ENCODE measurements at places on chromosomes 1 and 21.

DNA sequence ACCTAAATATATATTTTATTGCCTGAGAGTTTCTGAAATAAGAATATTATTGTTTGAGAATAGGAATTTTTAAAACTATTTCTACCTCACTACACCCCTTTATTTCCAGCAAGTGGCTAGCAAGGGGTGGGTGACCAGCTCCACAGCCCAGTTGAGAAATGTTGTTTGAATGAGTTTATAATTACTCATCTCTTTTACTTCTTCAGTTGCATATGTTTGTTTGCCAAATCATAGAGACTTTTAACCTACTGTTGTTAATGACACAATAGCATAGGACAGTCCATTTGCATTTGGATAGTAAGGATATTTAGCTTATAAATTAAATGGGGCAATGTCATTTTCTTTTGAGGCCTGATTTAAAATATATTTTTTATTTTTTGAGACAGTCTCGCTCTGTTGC lies 127.8 kb downstream of the NRDC start:
- no peak for DNase-seq

DNA sequence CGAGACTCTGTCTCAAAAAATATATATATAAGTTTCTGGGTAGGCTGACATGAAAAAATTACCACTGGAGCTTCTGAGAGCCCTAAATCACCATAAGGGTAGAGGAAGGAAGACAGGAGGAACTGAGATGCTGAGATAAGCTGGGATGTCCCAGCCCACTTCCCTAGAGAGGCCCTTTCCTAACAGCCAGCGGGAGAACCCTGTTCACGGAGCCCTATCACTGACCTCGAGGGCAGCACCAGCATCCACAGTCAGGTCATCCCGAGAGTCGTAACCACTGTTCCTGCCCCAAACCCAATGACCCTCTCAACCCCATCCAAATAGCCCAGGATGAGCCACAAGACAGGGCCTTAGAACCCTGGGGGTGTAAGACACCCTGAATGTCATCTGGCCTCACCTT lies 77.5 kb downstream of the CD34 start:
- peak; percentile 75 for DNase-seq

GRCh38 chr1:205497351-205497750 lies 7.1 kb upstream of the CDK18 start:
- no peak for DNase-seq

DNA sequence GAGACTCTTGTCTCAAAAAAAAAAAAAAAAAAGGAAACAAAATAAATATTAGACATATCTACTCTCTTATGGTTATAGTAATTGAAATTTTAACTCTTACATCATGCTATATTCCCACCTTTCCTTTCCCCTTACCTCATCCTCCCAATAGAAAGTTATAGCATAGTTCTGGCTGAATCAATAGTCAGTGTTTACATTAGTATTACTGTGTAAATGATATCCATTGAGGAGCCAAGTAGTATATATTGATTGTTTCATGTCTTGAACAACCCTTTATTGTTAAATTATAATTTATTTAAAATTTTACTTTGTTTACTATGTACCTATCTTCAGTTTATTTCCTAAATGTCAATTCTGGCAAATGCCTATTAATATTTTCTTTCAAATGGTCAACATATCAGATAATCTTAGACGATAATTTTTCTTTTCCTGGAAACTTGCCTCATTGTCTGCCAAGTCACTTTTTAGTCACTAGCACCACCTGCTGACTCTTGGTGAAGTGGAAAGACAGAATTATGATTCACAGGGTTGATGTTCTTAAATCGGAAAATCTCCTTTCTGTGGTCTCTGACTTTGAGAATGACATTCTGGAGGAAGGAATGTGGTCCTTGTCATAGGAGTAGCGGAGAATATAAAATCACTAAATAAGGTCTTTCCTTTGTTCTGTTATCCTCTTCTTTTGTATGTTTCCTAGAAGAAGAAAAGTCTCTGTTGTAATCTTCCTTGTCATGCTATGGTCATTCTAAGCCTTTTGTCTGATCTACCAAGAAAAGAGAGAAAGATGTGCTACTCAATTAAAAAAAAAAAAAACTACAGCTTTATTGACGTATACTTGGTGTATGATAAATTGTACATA lies 8.6 kb downstream of the HJV start:
- DNase-seq, result no peak

DNA sequence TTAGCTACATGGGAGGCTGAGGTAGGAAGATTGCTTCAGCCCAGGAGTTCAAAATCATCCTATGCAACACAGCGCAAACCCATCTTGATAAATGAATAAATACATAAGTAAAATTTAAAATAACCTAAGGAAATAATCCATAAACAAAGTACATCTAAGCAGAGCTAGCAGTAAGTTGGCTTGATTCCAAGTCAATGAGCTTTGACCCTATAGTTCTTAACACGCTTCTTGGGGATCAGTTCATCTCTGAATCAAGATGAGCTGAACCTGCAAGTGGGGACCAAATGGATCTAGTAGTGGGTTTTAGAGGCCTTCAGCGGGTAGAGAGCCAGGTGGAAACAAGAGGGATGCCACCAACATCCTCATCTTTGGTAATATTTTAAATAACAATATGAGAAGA lies 31.5 kb upstream of the PHGDH start:
- DNase-seq, result no peak

DNA sequence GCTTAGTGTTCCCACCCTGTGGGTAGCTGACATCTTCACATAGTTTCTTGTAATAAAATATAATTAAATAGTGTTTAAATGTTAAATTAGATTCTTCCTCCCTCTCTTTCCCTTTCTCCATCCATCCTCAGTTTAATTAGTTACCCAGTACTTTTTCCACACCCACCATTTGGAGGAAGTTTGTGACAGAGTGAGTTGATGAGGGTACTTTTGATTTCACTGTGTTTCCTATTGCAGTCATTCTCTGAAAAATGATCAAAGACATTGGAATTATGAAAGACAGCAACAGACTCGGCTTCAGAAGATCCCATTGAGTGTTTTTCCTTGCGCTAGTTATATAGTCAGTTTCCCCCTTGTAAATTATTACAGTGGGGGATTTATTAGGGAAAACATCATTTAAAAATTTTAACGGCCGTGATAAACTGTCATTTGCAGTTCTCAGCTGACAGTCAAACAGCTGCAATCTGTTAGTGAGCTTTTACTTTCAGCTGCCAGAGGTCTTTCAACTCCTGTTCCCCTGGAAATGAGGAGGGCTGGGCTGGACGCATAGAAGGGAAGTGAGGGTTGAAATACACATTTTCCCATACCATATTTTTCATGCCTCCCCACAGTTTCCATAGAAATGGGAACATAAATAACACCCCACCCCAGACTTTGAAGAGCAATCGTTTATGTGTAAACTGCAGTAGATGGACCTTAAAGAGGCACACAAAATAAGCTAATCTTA lies 61.3 kb upstream of the CACYBP start:
- no peak for DNase-seq

DNA sequence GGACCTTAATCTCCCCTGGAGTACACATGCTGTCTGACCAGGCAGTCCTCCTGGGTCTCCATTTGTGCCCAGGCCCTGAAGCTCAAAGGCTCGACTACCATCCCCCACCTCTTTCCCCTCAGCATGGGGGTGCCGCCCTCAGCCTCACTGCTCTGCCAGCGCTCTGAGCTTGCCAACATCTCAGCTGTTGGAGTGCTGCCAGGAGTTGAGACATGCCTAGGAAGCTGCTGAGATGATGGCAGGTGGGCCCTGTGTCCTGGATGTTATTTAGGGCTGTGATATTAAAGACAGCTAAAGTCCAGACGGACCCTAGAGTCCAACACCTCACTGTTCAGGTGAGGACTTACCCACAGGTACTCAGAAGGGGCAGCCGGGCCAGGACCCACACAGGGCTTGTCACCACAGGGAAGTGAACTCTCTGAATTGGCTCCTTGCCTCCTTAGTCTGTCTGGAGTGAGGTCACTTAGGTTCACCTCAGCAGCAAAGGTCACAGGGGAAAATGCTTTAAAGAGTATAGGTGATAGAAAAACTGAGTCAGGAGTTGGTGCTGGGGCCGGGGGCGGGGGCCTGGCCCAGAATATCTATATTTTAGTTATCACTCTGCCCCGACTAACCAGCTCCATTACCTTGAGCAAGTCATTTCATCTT lies 19.7 kb upstream of the KCNC4 start:
- DNase-seq, result no peak

GRCh38 chr21:45224189-45224938 lies 63.3 kb downstream of the POFUT2 start:
- no peak for DNase-seq

DNA sequence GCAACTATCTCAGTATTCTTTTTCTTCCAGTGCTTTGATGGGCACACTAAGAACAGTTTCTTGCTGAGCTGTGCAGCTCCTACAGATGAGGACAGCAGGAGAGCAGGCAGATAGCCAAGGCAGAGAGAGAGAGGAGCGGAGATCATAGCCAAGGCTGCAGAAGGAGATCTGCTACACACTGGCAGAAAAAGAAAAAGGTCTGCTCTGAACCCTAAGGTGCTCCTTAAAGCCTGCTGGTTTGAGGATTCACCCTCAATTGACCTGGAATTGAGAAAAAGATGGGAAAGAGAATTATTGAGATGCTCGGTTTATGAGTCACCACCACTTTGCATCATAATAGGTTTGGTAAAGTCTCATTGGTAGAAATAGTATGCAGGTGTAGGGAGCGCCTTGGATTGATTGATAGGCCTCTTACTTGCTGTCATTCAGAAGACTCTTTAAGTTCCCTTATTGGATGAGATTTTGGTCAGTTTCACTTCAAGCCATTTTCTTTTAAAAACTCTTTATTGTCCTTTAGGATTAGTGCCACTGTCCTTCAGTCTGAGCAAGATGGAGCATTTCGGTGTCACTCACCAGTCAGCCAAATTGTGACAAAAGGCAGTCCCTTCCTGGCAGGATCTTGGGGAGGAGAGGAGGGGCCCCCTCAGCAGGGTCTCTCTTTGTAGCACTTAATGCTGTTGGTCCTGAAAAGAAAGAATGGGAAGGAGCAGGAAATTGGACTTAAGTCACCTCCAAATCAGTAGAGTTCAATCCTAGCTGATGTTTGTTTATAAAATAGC lies 685.0 kb downstream of the ADGRL2 start:
- peak; percentile 47 for DNase-seq

DNA sequence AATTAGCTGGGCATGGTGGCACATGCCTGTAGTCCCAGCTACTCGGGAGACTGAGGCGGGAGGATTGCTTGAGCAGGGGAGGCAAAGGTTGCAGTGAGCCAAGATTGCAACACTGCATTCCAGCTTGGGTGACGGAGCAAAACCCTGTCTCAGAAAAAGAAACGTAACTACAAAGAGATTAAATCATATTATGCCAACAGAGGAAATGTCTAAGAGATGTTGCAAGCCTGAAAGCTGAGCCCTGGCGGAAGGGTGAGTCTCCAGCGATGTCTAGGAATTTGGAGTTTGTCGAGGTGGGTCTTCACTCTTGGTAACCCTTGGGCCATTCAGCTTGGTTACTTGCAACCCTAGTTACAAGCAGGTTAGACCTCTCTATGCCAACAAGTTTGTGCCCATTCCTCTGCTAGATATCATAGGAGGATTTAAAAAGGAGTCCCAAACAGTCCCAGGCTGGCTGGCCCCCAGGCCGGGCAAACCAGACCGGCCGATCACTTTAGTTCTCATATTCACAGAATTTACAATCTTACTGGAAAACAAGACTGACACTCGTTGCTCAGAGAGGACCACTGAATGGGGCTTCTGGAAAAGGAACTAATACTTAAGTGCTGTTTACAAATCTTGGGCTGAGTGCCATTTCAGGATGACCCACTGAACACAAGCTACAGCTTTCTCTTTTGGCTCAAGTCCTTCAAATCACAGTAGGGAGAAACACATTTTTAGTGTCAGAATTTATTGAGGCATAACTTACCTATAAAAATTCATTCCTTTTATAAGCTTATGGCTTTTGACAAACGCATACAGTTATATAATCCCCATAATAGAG lies 27.1 kb downstream of the SLC30A1 start:
- DNase-seq, result peak; percentile 40

GRCh38 chr1:201538612-201539551 lies at the start of gene NAV1:
Gene NAV1 (plus strand): TSS chr1:201539127. CDS start chr1:201622885, 83,758 bp downstream.
- DNase-seq, result peak; percentile 95

DNA sequence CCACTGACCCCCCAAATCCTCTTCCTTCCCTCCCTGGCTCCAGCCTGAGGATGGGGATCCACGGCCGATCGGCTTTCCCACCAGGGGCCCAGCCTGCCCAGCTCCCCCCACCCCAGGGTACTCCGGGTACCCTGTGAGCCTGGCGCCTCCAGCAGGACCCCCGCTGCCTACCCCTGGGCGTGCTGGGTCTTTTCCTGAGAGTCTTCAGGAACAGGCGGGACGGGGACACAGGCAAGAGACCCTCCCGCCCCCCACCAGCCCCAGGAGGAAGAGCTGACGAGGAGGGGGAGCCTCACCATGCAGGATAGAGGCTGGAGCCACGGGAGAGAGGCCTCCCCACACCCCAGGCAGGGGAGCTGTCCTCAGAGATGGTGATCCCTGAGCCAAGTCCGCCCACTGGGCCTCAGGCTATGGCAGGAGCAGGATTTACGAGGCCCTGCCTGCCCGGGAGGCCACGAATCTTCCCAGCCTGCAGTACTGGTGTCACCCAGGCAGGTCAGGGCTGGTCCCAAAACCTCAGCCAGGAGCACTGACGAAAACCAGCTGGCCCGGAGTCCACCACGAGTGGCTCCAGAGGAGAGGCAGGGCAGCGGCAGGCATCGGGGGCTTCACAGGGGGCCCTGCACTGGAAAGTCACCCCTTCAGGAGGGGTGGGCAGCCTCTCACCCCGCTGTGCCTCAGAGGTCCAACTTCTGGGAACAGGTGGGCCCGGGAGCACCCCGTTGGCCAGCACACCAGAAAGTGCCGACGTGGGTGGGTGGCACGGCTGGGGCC lies 58.0 kb downstream of the MEGF6 start:
- no peak for DNase-seq

DNA sequence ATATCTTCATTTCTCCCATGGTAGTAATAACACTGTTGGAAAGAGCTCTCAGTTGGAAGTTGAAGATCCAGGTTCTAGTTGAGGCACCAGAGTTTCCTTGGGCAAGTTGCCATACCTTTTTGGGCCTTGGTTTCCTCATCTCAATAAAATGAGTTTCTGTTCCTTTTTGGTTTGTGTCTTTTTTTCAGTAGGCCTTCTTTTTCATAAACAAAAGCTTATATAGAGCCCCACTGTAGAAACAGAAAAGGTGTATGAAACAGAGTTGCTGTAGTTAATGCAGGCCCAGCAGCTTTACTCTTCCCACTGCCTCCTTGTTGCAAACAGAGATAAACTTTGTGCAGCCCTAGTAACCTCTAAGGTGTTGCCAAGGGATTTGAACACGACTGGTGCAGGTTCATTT lies 41.7 kb downstream of the WNT4 start:
- no peak for DNase-seq
